ENCODE measurements at places on chromosomes 7 and 10.

- no peak for DNase-seq
These were observed 47.9 kb upstream of the SLC35B4 start for GRCh38 chr7:134364619-134365037.

GRCh38 chr7:30990673-30991170, 27.0 kb downstream of the GHRHR start:
- DNase-seq, result no peak

DNA sequence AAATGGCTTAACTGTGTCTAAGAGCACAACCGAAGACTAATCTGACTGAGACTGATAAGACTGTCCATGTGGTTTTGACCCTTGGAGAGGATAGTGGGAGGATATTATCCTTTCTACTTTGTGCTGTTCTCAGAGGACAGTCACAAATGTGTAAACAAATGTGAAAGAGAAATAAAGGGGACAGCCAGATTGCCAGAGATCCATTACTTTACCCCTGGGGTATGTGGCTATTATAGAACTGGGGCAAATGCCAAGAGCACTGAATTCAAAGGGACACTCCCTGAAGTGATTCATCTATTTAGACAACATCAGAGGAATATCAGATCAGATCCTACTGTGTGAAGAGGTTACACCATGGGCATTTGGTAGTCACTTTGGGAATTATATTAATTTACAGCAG, 154.7 kb downstream of the RNLS start:
- no peak for DNase-seq

DNA sequence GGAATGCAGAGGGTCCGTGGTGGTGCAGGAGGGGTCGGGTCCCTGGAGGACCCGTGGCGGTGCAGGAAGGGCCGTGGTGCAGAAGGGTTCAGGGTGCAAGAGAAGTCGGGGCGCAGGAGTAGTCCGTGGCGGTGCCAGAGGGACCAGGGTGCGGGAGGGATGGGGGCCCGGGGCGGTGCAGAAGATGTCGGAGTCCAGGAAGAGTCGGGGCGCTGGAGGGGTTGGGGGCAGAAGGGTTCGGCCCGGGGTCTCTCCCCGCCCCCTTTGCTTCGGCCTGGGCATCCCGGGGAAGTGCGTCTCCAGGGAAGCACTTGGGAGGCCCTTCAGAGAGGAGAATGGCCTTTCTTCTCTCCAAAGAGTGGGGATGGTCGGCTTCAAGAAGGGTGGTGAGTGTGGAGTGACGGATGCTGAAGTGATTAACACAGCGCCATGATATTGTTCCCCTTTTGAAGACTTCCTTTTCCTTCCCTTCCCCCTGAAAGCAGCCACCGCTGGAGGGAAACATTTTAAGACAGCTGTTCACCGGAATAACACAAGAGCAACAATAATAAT, 997 bp downstream of the WDR37 start:
- no peak for DNase-seq

DNA sequence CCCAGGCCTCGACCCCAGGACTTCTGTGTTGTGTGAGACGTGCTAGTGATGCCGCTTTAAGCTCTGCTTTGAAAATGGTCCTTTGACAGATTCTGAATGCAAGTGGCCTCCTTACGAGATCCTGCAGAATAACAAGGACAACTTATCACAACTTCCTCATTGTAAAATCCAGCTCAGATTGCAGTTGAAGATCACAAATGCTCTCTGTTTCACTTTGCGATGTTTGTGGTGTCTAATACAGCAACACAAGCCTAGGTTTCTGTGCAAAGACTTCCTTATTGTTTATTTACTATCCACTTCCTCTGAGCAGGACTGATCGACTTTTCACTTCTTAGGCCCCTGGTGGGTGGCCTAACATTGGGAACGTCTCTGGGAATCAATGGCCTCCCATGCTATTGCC, 31.7 kb upstream of the INSIG1 start:
- no peak for DNase-seq

DNA sequence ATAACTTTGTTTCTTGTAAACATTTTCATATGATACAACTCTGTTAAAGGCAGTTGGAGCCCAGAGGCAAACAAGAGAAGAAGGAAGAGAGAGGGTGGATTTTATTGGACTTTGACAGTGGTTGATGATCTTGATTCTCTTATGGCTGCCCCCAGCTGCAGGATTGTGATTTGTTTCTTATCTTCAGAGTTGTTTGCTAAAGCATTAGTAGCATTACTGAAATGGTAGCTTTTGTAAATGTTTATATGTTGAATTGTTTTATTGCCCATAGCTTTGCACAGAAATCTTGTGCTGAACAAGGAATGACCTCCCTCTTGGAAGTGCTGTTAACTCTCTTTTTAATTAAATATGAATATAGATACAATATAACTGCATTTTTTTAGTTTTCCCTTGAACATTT, 309.4 kb downstream of the AUTS2 start:
- DNase-seq, result no peak

- DNase-seq, result no peak
These were observed 42.3 kb downstream of the GPAM start for GRCh38 chr10:112141292-112141691.

- DNase-seq, result no peak
These were observed 13.7 kb upstream of the SAMD8 start for GRCh38 chr10:75097666-75098285.

DNA sequence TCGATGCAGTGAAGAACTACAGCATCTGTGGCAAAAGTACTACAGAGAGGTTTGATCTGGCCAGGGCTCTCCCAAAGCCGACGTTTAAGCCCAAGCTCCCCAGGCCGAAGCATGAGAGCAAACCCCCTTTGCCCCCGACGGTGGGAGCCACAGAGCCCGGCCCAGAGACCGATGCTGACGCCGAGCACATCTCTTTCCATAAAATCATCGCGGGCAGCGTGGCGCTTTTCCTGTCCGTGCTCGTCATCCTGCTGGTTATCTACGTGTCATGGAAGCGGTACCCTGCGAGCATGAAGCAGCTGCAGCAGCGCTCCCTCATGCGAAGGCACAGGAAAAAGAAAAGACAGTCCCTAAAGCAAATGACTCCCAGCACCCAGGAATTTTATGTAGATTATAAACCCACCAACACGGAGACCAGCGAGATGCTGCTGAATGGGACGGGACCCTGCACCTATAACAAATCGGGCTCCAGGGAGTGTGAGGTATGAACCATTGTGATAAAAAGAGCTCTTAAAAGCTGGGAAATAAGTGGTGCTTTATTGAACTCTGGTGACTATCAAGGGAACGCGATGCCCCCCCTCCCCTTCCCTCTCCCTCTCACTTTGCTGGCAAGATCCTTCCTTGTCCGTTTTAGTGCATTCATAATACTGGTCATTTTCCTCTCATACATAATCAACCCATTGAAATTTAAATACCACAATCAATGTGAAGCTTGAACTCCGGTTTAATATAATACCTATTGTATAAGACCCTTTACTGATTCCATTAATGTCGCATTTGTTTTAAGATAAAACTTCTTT, 2.3 kb downstream of the LRRTM3 start:
- no peak for DNase-seq

DNA sequence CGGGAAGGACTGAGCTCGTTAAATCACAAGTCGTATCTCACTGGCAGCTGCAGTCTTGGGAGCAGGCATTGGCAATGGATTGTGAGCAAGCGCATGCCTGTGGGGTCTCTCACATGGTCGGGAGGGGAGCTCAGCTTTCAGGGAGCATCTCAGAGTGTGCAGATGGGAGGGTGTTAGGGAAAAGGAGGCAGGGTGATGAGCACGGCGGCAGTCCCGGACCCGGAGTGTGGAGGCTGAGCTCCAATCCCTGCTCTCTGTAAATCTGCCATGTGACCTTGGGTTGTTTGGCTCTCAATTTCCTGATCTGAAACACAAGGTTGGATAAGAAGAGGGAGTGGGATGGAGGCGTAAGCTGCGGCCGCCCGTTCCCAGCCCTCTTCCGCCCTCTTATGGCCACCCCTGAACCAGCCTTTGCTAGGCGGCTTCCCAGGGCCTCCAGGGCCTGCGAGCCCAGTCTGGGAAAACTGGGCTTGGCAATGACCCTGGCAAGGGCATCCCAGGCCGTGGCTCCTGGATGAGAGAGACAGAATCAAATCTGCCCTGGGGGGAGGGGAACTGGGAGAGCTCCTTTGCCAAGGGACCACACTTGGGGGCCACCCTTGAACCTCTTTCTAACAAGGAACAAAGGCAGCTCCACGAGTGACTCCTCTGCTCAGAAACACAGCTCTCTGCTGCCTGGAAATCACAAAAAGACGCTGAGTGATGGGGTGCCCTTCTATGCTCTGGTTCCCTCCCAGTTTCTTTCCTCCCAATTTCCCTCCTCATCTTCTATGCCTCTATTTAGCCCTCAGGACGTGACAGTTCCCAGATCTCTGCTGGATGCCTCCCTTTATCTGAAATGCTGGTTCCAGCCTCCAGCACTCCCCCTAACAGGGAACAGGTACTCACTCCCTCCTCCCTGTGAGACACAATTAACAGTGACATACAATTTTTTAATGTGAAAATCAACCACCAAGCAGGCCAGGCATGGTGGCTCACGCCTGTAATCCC, 41.7 kb upstream of the LOXL4 start:
- DNase-seq, result no peak

DNA sequence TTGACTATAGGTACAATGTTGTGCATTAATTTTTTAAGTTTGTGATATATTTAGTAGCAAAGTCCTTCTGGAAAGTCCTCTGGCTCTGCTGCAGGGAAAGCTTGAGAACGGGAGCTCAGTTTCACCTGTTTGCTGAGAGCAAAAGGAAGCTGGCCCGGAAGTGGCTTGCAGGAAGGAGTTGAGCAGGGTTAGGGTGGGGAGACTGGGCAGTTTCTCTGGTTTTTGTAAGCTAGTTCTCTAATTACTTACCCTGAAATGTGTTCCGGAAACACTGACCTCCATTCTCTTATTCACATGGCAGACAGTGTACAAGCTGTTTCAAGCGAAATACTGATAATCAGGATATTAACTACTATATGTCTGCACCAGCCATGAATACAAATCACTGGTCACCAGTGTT, 22.3 kb downstream of the MAP3K8 start:
- no peak for DNase-seq

- DNase-seq, result no peak
These were observed 19.4 kb upstream of the MINDY3 start for GRCh38 chr10:15879663-15880062.

DNA sequence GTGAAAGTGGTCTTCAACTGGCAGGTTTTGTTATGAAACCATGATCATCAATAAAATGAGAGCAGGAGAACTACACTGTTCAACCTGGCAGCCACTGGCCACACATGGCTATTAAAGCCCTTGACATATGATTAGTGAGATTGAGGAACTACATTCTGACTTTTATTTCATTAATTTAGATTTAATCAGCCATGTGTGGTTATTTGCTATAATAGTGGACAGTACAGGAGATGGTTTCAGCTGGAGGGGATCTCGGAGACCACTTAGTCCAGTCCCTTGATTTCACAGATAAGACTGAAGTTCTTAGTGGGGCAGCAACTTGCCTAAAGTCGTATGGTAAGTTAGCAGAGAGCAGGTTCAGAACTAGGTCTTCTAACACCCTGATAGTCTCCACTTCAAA, 111.7 kb upstream of the BMPER start:
- no peak for DNase-seq

GRCh38 chr7:151185762-151186639, 1.0 kb downstream of the ASB10 start:
- DNase-seq, result no peak

DNA sequence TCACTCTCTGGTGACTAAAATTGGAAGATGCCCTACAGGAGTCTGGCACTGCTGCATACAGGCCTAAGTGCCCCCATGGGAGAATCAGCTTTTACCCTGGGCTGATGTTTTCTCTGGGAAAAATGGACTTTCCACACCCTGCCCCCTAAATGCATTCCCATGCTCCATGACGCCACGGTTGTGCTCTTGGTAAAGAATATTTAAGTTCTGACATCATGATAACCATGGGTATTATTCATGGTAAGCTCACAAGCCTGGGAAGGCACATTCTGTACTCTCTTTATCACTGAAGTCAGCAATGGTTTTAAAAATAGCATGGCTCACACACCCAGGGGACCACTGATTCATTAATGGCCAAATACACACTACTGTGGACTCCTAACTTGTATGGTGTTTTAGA, 43.4 kb downstream of the HIPK2 start:
- DNase-seq, result no peak

DNA sequence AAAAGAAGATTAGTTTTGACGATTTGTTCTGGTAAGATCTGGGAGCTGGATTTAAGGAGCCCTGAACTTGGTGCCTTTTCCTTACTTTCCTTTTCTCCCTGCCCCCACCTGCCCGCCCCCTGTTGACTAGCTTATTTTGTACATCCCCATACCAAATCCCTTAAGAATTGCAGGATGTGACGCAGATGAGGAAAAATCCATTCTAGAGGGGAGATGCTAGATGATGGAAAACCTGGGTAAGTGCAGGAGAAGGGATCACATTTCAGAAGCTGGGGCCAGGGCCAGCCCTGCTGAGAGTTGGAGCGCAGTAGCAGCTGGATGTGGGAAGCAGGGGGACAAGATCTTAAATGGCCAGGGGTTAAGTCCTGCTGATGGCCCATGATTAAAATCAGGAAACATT, 93.9 kb downstream of the CCDC3 start:
- no peak for DNase-seq

DNA sequence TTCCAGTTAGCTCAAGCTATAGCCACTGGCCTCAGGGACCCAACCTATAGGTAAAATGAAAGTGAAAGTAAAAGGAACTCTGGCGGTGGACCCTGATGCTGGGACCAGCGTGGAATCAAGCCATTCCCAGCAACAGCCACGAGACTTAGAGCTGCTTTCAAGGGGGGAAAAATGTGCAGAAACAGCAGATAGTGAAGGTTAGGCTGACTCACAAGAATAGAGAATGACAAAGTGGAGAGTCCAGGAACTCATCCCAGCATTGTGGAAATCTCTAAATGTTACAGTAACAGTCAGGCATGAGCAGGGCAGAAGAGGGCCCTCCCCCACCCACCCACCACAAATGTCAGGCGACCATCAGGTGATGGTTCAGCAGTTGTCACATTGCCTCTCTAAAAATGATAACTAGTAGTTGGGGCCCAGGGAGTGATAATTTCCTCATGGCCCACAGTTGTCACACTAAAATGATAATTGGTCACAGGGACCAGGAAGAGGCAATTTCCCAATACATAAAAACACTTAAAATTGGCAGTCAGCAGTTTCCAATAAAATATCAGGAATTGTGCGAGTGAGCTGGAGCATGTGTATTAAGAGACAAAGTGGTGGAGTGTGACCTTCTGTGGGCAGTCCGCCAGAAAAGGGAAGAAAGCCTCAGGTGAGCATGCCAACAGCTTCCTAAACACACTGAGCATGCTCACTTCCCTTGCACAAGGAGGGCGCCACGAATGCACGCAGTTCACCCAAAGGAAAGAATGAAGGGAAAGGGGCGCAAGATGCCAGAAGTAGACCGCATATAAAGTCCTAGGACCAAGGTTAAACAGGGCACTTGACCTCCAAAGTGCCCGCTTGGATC, 129.8 kb upstream of the PPP1R3A start:
- DNase-seq, result no peak

- no peak for DNase-seq
These were observed 219.5 kb downstream of the PAXIP1 start for GRCh38 chr7:154783281-154783909.
